ENCODE measurements at places on chromosomes 13 and 19. TPM values are rescaled to one million over a fixed set of nuclear protein-coding genes. Genes with fewer than 3 reads are reported as not detected.

DNA sequence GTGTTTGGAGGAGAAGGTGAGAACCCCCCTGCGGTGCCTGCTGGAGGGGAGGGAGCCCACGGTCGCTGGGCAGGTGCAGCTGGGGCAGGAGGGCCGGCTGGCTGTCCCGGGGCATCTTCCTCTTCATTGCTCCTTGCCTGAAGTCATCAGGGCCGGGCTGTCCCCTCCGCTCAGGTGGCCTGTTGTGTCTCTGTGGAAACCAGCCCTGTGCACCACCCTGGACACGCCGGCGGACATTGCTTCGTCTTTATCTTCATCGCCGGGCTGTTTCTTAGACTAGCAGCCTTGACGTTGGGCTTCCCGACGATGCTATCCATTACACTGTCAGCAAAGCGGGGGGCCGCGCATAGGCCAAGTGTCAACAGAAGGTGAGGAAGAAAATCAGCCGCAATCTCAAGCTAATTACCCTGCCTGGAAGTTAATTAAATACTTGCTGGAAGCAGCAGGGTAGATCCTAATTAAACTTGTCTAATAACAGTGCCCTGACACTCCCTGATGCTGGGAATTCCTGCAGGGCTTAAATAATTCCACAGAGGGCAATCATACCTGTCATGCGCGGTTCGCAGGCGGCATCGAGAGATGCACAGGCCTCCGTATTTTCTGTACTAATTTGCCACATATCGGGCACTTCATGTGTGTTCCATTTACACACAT, 111.4 kb upstream of the SOX1 start:
- H3K27me3 ChIP-seq, result no peaks in the 10 kb centered on the region
- no peak overlapping the region for H3K4me3 ChIP-seq
- no peak for DNase-seq
- no peaks in the 10 kb centered on the region for H3K36me3 ChIP-seq
- H3K4me1 ChIP-seq, result no peaks in the 10 kb centered on the region

GRCh38 chr13:109700176-109700575, 86.2 kb downstream of the IRS2 start:
- no peaks in the 10 kb centered on the region for H3K4me1 ChIP-seq
- no peak for DNase-seq
- no peak overlapping the region for H3K27ac ChIP-seq
- no peak overlapping the region for H3K4me3 ChIP-seq

Gene PIAS4
- total RNA-seq, result 13.4 TPM

GRCh38 chr13:94544922-94545321, 51.0 kb downstream of the TGDS start:
- peaks cover 13% of the 10 kb centered on the region for H3K4me1 ChIP-seq
- H3K4me3 ChIP-seq, result no peak overlapping the region
- H3K27me3 ChIP-seq, result peaks cover 2% of the 10 kb centered on the region

Gene CEACAM1
- 1.3 TPM for total RNA-seq

All from thymus (tissue), 14 donors.